KG1 (cell line): ENCODE measurements at places on chromosomes 5 and 9.

DNA sequence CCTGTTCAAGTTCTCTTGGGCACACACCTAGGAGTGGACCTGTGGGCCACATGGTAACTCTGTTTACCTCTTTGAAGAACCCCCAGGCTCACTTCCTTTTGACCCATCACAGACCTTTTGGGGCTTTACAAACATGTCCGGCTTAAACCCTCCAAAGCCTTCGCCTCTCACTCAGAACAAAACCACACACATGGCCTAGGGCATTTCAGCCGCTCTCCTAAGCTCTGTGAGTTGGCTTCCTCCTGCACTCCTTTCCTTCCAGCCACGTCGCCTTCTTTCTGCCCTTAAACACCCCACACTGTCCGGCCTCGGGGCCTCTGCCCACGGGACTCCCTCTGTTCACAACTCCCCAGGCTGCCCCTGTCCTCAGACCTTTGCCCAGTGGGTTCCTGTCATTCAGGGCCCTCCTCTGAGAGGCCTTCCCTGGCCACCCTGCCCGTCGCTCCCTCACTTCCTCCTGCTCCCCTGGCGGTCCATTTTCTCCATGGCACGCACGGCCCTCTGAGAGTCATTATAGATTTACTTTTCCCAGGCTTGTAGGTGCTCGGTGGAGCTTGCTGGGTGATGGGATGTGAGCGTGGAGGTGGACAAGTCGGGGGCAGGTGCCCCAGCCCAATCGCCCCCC is 1.9 kb downstream of the DOK3 start:
- no peak for DNase-seq

DNA sequence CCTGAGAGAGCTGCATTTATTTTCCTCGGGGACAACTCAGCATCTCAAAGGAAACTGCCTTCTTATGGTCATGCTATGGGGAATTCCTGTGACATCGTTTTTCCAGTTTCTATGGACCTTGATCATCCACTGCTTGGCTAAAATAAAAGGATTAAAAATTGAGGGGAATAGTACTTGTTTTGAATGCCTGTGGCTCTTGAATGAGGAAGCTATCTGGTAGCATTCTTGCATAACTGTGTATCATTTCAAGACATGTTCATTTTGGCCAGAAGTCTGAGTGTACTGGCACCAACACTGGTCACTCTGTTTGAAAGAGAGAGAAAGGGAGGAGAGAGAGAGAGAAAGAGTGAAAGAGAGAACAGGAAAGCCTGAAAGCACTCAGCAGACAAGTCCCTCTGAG is 116.7 kb downstream of the DOCK2 start:
- DNase-seq: no peak

- no peak for DNase-seq
Observed at GRCh38 chr9:92140754-92141143, 25.5 kb upstream of the SPTLC1 start.

DNA sequence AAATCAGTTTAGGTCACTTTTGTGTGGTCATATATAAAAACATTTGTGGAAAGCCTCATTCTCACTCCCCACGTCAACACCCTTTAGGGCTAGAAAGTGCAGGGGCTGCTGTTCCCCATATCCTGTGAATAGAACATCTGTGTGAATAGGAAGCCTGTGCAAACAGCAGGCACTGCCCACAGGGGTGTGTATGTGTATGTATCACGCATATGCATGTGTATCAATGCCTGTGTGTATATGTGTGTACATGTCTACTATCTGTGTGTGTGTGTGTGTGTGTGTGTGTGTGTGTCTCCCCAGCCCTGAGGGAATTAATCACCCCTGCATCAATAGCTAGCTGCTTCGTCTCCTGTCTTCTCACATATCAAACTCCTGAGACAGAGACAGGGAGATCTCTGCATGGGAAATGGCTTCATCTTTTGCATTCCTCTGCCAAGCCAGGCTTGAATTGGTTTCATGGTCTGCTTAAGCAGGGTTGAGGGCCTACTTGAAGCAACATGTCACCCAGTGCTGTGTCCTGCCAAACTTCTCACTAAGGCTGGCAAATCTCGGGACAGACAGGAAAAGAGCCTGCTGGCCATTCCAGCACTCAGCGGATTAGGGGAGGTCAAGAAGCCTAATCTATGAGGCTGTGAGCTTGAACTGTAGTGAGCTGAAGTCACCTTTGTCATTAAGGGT is 265.8 kb downstream of the ADAMTSL1 start:
- DNase-seq: no peak

DNA sequence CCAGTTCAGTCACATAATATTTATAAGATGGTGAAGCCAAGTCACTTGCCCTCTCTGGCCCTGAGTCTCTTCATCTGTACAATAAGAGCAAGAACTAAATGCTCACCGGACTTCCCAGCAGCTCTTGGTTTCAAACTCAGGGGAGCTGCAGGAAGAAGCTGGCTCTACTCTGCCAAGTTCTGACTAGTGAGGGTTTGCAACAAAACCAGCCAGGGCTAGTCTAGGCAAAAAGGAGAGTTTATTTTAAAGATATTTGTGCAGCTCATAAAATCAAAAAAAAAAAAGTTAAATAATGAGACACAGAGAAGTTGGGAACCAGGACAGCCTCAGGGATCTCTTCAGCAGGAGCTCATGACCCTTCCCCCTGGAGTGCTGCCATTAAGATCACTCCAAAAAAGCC is 107.3 kb downstream of the DOCK2 start:
- DNase-seq: no peak

DNA sequence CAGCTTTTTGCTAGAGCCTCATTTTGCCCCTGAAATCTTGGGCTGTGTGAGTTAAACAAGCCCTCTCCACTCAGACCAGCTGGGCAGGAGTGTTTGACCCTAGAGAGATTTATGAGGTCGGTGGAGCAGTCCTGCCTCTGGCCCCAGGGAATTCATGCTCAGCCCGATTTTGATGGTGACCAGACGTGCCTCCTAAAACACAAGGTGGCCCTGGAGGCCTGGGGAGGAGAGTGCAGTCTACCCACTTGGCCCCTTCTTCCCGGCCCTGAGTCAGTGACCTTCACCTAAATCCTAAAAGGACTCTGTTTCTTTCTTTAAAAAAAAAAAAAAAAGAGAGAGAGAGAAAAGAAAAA is 86.6 kb upstream of the SAP30L start:
- DNase-seq: no peak
